Astrocyte of the spinal cord (primary cell): ENCODE measurements at places on chromosomes 3 and 15.

- DNase-seq, result peak; percentile 29
Observed at GRCh38 chr15:94125156-94125555, 106.2 kb upstream of the MCTP2 start.

DNA sequence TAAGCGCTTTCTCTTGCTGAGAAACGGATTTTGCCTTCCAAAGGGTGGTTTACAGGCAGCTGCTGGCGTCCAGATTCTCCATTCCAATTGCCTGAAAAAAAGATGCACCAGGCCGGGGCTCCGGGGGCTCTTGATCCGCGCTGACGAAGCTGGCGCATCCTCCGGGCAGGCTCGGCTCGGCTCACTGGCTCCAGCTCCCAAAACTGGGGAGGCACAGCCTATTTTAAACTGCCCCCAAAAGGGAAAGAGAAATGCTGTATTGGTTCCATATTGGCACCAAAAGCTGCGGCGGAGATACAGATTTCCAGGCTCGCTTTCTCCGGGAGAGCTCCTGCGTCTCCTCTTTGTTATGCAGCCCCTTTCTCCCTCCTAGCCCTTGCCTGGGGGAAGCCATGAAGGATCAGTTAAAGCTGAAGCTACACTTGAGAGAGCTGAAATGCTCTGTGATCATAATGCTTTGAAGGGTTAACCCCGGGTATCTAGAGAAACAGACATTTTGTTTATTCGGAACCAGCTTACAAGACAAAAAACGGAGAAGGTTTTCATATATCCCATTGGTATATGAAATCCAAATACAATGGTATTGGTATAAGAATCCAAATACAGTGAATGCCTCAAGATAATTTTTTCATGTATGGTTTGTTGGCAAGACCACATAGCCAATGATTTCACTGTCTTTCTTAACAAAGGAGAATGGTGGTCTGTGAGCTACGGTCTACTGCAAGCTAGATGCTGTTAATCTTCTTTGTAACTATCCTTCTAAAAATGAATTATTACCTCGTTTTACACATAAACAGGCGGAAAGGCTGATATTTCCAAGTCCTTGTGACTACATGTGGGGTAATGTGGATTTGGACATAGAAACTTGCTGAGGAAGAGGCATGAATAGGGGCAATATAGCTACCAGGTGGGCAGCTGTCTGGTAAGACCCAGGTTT is 693 bp downstream of the CD200 start:
- DNase-seq, result peak; percentile 59

GRCh38 chr3:100732435-100732834 is 23.1 kb downstream of the TFG start:
- DNase-seq, result no peak

DNA sequence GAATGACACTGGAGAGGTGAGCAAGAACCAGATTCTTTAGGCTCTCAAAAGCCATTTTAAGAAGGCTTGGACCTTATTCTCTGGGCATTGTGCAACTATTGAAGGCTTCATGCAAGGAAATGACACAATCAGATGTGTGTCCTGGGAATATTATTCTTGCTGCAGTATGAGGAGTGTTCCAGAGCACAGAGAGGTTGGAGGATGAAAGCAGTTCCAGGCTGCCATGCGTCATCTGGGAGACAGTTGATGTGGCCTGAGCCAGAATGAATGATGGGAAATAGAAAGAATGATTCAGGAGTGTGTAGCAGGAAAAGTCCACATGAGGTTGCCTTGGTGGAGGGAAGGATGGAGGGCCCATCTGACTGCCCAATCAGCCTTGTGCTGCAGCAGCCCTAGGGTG is 123.1 kb downstream of the CHCHD6 start:
- no peak for DNase-seq

DNA sequence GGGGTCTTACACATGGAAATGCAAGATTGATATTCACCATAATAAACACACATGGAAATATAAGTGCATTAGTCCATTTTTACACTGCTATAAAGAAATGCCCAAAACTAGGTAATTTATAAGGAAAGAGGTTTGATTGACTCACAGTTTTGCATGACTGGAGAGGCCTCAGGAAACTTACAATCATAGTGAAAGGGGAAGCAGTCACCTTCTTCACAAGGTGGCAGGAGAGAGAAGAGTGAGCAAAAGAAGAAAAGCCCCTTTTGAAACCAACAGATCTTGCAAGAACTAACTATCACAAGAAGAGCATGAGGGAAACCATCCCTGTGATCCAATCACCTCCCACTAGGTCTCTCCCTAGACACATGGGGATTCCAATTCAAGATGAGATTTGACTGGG is 111.7 kb upstream of the TP63 start:
- no peak for DNase-seq

DNA sequence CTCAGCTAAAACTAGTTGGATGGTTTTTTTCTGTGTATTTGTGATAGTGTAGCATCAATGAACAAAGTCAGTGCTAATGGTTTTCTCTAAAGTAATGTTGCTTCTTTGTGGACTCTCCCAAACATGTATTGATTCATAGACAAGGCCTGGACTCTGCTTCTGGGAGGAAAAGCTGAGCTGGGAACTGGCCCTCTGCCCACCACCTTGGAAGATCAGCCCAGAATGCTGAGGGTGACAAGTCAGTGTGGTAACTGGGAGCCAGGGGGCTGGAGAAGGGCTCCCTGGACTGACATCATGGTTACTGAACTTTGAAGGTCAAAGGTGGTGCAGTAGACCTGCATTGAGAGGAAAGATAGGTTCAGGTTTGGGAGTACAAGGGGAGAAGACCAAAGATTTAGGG is 3.0 kb downstream of the ARHGAP31 start:
- DNase-seq, result peak; percentile 55

DNA sequence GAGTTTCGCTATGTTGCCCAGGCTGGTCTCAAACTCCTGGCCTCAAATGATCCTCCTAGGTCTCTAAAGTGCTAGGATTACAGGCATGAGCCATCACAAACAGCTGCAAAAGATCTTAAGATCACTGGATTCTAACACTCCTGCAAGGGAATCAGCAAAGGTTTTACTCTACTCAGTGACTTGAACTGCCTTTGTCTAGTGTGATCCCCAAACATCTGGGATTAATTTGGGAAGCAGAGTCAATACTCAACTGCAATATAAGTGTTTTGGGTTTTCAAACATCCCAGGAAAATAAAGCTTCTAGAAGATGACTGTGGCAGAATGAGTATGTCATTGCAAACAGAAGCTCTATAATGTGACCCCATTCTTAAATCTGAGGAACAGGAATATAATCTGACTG is 7.2 kb downstream of the SPG21 start:
- DNase-seq, result no peak

DNA sequence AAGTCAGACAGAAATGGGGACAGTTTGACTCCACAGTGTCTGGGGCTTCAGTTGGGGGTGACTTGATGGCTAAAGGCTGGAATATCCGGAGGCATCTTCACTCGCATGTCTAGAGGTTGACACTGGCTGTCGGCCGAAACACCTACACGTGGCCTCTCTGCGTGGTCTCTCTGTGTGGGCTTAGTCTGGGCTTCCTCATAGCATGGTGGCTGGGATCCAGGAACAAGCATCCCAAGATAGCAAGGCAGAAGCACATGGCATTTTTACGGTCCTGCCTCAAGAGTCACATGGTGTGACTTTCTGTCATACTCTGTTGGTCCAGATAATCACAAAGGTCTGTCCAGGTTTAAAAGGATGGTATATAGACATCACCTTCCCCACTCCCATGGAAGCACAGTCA is 34.5 kb downstream of the MAGI1 start:
- DNase-seq, result no peak

- no peak for DNase-seq
Observed at GRCh38 chr15:95059346-95059905, 828.1 kb downstream of the MCTP2 start.

DNA sequence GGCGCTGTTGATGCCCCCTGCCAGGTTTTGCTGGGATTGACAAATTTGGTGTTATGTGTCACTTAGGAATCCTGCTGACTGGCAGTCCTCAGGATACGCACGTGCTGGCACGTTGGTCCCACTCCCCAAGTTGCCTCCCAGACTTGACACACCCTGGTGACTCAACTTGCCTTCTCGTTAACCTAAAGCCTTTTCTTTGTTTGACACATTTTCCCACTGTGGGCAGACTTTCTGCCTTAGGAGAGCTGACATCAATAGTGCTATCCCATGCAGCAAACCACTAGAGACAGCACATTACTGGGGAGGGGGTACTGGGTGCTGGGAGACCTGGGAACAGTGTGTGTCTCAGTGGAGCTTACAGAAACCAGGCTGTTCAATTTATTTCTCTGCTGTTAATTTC is 104.3 kb downstream of the OXNAD1 start:
- DNase-seq, result no peak

DNA sequence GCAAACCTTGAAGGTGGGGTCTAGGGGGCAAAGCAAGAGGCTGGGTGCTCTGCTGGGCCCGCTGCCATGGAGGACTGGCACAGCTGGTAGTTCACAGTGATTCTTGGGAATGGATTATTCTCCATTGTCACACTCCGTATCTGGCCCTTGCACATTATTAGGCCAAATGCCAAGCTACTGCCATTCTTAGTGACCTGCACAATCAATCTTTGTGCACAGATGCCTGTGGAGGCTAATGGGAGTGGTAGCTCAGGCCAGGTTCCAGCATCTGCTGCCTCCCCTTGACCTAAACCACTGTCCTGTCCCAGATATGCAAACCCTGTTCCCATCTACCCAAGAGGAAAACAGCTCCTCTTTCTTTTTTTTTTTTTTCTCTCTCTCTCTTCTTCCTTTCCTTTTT is 67.5 kb downstream of the TIPARP start:
- no peak for DNase-seq

DNA sequence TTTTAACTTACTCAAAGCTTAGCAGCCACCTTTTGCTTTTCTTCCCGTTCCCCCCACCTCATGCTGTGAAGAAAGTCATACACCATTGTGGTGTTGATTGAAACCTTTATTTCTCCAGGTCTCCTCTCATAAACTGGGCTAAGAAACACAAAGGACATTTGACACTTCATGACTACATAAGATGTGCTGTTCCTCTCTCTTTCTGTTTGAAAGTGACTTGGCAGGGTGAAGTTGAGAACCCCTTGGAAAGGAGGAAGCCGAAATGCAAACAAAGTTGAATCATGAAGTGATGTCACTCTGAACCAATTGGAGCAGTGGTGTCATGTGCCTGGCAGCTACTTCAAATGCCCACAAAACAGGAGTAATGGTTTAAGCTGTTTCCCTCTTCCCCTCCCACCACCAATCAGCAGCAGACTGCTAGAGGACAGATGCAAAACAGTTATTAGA is 174.7 kb downstream of the IGF1R start:
- peak; percentile 92 for DNase-seq

GRCh38 chr3:38227989-38228388 is 37.6 kb upstream of the SLC22A13 start:
- peak; percentile 55 for DNase-seq

DNA sequence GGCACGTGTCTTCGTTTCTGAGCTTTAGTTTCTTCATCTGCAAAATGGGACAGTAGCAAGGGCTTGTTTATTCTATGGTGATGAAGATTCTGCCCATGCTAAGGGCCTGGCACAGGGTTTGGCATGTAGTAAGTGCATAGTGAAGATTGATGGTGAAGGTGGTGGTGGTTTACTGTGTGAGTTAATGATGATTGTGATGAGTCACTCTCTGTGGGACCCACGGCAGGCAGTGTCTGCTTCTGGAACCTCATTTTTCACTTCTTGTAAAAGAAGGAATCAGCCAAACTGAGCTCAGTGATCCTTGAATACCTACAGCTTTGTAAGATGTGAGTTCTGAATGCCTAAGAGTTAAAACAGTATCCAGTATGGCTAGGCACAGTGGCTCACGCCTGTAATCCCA is 86.2 kb upstream of the LRTM1 start:
- DNase-seq, result peak; percentile 42

- DNase-seq, result no peak
Observed at GRCh38 chr3:152205097-152205593, 63.6 kb upstream of the MBNL1 start.

DNA sequence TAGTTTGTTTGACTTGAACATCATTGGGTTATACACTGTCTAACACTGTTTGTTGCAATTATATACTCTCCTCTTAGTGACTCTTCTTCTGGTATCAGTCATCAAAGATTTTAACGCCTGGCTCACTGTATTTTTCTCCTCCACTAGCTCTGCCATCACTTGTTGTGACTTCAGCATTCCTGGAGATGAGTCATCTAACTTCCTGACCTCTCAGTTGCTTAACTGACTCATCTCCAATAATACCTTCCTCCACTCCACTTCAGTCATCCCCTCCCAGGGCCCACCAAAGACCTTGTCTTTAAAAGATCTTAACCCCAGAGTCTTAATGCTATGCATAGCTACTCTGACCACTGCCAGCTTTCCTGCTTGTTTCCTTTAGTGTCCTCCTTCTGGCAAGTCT is 28.6 kb upstream of the CLSTN2 start:
- DNase-seq, result peak; percentile 67

- DNase-seq, result peak; percentile 86
Observed at GRCh38 chr3:141441381-141442364, 45.2 kb upstream of the RASA2 start.

- peak; percentile 41 for DNase-seq
Observed at GRCh38 chr3:36444909-36445308, 64.6 kb downstream of the STAC start.

DNA sequence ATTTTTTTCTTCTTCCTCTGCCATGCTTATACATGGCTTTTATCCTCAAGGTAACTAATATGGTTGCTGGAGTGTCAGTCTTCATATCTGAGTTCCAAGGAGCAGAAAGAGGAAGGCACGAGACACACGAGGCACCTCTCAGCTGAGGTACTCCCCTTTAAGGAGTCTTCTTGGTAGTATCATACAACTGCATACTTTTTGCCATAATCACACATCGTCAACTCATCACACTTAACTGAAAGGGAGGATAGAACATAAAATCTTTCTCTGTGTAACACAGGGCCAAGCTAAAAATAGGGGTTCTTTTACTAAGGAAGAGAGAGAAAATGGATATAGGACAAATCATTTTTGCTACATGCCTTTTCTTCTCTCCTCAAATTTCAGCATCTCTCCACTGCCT is 104.2 kb downstream of the OXSM start:
- no peak for DNase-seq

DNA sequence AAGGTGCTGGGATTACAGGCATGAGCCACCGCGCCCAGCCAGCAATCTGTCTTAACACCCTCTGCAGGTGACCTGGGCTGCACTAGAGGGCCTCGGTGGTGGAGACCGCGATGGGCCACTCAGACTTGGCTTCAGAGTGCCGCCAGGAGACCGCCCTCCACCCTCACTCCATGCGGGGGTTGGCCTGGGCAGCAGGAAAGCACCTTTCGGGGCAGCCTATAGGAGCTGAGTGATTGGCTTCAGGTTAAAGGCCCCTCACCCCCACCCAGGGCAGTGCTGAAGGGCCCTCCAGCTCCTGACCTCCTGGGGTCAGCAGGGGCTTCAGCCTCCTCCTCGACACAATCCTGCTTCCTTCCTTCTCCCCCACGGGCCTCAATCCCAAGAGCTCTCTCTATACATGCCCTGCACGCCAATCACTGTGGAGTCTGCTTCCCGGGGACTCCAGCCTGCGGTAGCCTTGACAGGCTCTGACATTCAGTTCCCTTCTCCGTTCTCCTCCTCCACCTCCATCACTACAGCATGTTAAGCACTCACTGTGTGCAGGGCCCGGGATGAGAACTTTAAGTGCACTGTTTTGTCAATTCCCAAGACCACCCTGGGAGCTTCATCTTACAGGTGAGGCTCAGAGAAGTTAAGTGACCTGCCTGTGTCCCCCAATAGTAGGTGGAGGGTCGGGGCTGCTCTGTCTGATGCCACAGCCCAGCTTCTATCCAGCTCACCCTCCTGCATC is 225.3 kb downstream of the XXYLT1 start:
- DNase-seq, result no peak

GRCh38 chr3:126394977-126395321 is 240 bp downstream of the CFAP100 start:
- DNase-seq, result no peak

GRCh38 chr3:183275418-183275817 is 22.4 kb downstream of the B3GNT5 start:
- DNase-seq, result peak; percentile 82
